Activated T-helper 1 cell treated with anti-CD3 and anti-CD28 coated beads, Interleukin-2, amount 50 U/mL, for 16 hours (primary cell): ENCODE measurements at places on chromosomes 3 and 15.

DNA sequence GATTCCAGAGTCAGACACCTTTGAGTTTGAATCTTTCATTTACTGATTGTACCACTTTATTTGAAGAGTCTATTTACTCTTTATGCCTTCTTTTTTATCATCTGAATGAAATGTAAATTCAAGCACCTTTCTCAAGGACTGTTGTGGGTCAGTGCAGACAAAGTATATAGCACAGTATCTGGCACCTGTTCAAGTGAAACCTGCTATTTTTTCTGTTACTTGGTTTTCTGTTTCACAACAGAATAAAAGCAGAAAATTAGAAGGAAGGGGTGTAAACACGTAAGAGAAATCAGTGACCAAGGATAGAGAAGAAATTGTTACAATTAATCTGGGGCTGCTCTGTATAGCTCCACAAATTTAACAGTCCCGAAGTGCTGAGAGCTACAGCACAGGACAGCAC is 357.4 kb downstream of the RSL24D1 start:
- DNase-seq: no peak

- no peak for DNase-seq
These were observed 109.7 kb downstream of the GALK2 start for GRCh38 chr15:49279521-49280456.

- no peak for DNase-seq
These were observed 753 bp downstream of the EPHB1 start for GRCh38 chr3:134795746-134796280.

- no peak for DNase-seq
These were observed 227.7 kb downstream of the TLE3 start for GRCh38 chr15:69869881-69870505.

GRCh38 chr3:133561679-133562078 is 11.8 kb upstream of the CDV3 start:
- no peak for DNase-seq

DNA sequence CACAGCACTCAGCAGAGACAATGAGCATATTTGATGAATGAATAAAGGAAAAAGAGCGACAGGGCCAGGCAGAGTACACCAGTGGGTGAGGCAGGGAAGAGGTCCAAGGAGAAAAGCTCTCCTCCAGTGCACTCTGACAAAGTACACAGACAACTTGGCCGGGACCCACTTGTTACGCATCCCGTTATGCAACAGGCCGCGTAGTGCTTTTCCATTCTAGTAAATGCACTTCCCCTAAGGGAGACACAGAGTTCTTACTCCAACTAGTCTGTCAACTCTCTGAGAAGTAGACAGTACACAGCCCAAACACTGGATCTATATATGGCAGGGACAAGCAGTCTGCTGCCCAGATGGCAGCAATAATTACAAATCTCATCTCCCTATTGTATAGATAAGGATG is 18.5 kb downstream of the LARP6 start:
- no peak for DNase-seq

GRCh38 chr3:188282871-188283270 is 128.9 kb downstream of the LPP start:
- no peak for DNase-seq

- no peak for DNase-seq
These were observed 35.5 kb downstream of the MDFIC2 start for GRCh38 chr3:70276901-70277300.
